ENCODE measurements at places on chromosomes 1 and 21. TPM values are rescaled to one million over a fixed set of nuclear protein-coding genes. Genes with fewer than 3 reads are reported as not detected.

- no peak for DNase-seq
Measured at GRCh38 chr1:43058545-43059360, 100.1 kb upstream of the SLC2A1 start.

DNA sequence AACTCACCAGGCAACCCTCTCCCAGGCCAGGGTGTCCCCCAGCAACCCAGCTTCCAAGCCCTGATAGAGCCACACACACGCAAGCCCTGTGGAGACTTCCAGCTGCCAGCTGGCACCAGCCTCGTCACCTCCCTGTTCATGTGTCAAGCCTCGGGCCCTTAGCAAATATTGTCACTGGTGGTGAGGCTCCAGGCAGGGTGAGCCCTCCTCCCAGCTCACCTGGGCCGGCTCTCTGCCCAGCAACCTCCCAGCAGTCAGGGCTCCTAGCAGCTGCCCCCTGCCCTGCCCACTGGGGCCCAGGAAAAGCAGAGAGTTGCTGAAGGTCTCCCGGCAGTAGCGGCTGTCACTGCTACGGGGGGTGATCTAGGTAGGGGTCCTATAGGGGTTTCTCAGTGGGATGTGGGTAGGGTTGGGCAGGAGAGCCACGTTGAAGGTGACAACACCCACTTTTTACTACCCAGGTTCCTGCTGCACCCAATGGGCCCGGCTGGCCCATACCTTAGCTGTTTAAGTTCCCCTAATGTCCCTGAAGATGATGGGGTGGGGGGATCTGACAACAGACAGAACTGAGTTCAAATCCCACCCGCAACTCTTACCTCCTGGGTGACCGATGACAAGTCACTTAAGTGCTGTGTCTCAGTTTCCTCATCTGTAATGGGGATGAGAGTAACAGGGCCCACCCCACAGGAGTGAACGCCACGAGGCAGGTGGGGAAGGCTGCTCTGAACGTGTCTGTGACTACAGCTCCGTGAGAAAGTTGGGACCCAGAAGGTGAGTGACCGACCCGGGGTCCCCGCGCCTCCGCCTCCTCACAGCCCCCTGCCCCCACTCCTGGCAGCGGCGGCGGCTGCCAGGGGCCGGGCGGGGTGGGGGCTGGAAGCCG is 678 bp downstream of the TTC39A start:
- DNase-seq, result no peak

GRCh38 chr1:228884196-228884595 is 148.9 kb downstream of the RHOU start:
- DNase-seq, result no peak

- no peak for DNase-seq
Measured at GRCh38 chr1:118013336-118013735, 83.8 kb downstream of the WDR3 start.

OTUD7B gene
- total RNA-seq, result 20.9 TPM

LRRC53 gene
- not detected for total RNA-seq
